ENCODE measurements at places on chromosomes 16 and 17.

- DNase-seq, result no peak
Observed at GRCh38 chr17:67215991-67216421, 29.0 kb downstream of the HELZ start.

- no peak for DNase-seq
Observed at GRCh38 chr17:66655861-66656260, 179.1 kb upstream of the CACNG5 start.

DNA sequence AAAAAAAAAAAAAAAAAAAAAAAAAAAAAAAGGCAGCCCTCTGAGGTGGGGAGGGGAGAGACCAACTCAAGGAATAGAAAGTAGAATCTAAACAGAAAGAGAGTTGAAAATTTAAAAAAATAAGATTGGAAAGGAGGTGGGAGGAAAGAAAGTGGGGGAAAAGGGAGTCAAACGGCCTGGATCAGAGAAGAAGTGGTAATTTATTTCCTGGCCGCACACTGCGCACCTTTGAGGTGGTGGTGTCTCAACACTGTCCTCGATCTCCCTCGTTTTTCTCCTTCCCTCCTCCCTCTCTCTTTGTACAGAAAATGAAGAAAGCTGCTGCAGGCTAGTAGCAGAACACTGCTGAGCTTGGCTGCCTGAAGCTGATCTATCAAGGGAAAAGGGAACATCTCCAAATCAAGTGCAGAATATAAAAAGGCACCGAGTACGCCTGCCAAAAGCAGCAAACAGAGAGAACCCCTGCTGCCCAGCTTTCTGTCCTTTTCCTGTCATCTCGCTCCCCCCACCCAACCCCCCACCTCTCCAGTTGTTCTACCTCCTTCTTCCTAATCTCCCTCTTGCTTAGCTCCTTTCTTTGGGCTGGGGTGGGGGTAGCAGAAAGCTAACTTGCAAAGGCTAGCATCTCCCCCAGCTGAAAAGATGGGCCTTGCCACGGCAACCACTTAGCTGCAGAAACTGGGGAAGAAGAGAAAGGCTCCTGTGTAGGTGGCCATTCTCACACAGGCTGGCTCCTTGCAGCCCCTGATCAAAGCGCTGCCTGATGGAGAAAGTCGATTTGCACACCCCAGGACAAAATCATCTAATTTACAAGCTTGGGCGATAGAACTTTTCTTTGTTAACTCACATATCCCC, 22.5 kb downstream of the AXIN2 start:
- no peak for DNase-seq

- DNase-seq, result no peak
Observed at GRCh38 chr16:2086106-2086742, 38.4 kb downstream of the TSC2 start.

DNA sequence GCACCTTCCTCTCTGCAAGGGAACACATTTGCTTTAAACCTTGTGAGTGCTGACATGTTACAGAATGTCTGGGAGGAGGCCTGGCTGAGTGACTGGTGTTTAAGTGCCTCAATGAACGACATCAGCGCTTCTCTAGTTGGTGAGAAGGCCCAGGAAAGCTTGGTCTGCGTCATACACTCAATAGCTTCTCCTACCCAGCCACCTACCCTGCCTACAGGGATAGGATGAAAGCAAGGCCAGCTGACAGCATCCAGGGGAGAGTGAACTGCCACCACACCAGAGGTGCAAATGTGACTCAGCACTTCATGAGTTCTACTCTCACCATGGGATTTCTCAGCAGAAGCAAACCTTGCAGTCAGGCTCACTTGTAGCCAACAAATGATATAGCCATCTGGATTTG, 31.7 kb upstream of the CFAP20 start:
- DNase-seq, result no peak

DNA sequence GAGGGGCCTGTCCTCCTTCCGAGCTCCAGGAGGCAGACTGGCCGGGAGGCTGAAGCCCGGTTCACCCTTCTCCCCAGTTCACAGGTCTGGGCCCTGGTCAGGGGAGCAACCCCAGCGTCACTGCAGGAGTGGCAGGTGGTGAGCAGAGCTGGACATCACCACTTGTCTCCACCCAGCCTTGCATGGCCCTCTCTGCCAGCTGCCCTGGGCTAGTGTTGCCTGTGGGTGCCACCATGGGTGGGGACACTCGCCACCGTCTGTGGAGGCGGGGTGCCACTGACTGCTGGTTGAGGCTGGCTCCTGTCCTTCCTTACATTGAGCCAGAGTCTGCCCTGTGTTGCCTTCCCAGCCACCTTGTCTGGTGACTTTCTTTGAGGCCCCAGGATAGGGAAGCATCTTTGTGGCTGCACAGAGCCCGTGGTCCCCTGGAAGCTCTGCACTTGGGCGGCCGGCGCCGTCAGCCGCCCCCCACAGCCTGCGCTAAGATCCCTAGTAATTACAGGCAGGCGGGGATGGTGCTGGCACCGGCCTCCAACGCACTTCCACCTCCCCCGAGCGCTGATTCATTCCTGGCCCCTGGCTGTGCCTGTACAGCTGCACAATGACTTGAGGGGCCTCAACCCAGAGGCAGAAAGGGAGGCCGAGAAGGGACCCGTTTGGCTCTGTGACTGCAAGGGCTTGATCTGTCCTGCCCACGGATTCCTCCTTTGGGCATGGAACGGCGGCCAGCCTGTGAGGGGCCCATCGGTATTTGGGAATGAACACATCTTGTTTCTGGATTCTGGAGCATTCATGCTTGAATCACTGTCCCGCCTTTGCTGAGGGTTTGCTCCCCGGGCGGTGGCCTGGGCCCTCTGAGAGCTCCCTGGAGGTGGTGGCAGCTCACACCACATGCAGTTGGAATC, 5.2 kb downstream of the BAIAP2 start:
- no peak for DNase-seq

DNA sequence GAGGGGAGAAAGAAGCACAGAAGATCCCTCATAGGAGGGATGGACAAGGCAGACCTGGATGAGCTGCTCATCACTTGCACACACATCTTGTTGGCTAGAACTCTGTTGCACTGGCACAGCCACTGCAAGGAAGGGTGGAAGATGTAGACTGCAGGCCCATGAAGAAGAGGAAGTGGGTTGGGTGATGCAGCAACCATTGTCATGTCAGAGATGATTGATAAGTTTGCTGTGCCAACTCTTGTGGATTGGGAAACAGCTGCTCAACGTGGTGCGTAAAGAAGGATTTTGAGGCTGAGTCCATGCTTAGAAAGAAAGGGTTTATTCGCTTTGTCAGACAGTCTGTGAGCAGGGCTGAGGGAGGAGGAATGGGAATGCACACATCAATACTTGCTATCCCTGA, 161.4 kb upstream of the MPHOSPH6 start:
- DNase-seq, result no peak

GRCh38 chr16:67579686-67580085, 17.4 kb downstream of the CTCF start:
- no peak for DNase-seq

GRCh38 chr17:17782523-17783115, 54.2 kb downstream of the SREBF1 start:
- no peak for DNase-seq

- no peak for DNase-seq
Observed at GRCh38 chr17:32287804-32288511, 22.3 kb downstream of the RHBDL3 start.

- no peak for DNase-seq
Observed at GRCh38 chr16:48369765-48370164, 15.4 kb downstream of the SIAH1 start.

GRCh38 chr16:28502290-28502689, 4.3 kb downstream of the IL27 start:
- no peak for DNase-seq

DNA sequence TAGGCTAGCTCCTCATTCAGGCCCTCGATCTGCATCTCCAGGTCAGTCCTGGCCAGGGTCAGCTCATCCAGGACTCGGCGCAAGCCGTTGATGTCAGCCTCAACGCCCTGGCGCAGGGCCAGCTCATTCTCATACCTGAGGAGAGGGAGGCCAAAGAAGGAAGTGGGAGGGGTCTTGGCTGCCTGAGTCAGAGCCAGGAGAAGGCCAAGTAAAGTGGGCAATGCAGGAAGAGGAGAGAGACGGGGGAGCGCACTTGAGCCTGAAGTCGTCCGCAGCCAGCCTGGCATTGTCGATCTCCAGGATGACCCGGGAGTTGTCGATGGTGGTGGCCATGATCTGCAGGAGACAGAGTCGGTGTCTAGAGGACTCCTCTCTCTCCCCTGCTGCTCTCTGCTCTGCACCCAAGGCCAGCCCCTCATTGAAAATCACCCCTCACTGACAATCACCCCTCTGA, 1.8 kb downstream of the KRT15 start:
- no peak for DNase-seq

- DNase-seq, result no peak
Observed at GRCh38 chr16:80681436-80681835, 123.0 kb downstream of the CDYL2 start.

GRCh38 chr16:83624429-83625120, 183.2 kb upstream of the HSBP1 start:
- DNase-seq, result no peak
